ENCODE measurements at places on chromosomes 12 and 14.

- no peak for DNase-seq
Measured at GRCh38 chr14:75987201-75987970, 1.8 kb downstream of the IFT43 start.

GRCh38 chr14:93133464-93133863, 17.7 kb upstream of the ITPK1 start:
- DNase-seq, result peak; percentile 72

GRCh38 chr12:89181271-89181920, 170.9 kb downstream of the DUSP6 start:
- DNase-seq, result peak; percentile 82

DNA sequence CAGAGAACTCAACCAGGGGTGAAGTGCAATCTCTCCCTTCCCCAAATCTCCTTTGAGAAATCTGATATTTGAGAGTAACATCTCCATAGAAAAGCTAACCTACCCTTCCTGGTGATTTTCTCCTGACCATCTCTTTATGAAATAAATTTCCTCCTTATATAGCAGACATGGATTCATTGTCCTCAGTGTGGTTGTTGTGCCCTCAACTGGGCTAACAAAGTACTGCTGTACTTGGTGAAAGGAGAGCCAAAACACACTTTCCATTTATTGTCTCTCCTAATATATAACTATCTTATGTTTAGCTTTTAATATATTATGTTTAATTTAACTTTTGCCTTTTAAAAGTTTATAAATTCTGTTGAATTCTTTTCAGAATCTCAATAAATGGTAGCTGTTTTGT, 65.1 kb upstream of the SLCO1B1 start:
- DNase-seq, result no peak

GRCh38 chr14:71250791-71251190, 343.5 kb downstream of the PCNX1 start:
- no peak for DNase-seq

GRCh38 chr12:5927732-5928516, 17.1 kb downstream of the ANO2 start:
- no peak for DNase-seq

DNA sequence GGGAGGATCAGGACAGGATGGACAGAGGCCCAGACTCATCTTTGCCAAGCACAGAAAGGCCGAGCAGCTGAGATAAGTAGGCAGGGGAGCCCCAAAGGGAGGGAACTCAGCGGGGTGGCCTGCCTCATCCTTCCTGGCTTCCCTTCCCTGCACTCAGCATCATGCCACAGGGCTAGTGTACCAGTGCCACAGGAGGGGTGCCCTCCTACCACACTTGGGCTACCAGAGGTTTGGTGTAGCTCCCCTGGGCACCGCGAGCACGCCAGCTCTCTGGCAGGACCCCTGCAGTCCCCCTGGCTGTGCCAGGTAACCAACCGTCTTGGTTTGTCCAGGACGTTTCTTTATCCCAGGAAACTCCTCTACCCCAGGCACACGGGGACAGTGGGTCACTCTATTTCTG, 123.5 kb downstream of the ESRRB start:
- no peak for DNase-seq

- DNase-seq, result no peak
Measured at GRCh38 chr14:85542623-85543022, 12.7 kb downstream of the FLRT2 start.

DNA sequence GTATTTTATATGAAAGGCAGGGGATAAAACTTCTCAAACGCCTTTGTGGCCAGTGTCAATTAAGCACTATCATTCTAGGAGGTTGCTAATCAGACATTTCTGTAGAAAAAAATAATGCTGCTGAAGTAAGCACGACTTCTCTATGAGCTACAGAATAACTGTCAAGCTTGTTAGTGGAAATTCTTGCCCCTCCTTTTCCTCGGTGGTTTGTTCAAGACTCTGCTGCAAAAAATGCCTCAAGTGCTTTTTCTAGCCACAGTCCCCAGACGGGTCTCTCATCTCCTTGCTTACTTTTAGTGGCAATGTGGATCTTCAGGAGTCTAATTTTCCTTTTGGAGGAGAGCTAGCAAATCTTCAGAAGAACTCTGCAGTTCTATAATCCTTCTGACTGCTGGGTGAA, 452.0 kb downstream of the FUT8 start:
- DNase-seq, result no peak

GRCh38 chr12:123395236-123395635, 11.3 kb downstream of the KMT5A start:
- DNase-seq, result no peak

- DNase-seq, result no peak
Measured at GRCh38 chr14:94040247-94040646, 14.1 kb downstream of the OTUB2 start.

DNA sequence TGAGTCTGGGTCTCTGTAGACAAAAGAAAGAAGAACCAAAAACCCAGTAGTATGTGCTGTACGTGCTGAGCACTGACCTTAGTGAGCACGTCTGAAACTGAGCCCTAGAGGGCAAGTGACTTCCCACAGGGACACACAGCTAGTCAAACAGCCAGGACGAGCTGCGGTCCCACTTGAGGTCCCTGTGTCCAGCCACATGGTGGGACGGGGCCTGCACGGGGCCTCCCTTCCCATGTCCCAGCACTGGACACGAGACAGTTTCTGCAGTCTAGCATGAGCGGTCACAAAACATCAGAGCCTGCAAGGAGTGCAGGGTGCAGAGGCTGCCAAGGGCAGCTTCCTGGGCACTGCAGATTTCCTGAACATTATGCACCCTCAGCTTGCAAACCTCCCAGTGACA, 121.6 kb downstream of the NCOR2 start:
- DNase-seq, result no peak

GRCh38 chr12:38350342-38351174, 34.0 kb downstream of the ALG10B start:
- no peak for DNase-seq

- DNase-seq, result no peak
Measured at GRCh38 chr14:72591391-72591790, 302.5 kb downstream of the DPF3 start.

DNA sequence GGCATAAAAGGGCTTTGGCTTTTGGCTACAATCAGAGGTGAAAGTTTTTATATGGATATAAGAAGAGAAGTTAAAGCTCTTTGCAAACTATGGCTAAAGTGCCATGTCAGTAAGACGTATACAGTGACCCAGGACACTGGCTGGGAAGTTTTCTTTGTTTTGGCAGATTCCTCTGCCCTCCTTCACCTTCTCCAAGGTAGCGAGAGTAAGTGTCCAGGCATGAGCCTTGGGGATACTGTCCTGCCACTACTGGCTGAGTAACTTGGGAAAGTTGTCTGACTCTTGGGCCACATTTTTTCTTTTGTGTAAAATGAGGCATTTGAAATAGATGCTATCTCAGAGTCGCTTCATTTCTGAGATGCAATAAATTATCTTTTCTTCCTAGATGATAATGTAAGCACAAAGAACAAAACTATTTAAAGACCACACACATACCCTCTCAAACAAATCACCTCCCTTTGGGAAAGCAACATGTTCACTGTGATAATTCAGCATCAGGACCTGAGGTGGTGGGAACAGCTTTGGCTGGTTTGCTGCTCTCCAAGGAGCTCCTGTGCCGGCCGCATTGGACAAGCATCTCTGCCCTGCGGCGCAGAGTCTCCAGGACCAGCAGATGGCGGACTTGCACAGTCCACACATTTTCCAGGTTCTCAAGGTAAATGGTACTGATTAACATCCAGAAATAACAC, 106.3 kb downstream of the PTCSC3 start:
- DNase-seq, result peak; percentile 49

GRCh38 chr12:122981036-122981471, 573 bp downstream of the ARL6IP4 start:
- no peak for DNase-seq

DNA sequence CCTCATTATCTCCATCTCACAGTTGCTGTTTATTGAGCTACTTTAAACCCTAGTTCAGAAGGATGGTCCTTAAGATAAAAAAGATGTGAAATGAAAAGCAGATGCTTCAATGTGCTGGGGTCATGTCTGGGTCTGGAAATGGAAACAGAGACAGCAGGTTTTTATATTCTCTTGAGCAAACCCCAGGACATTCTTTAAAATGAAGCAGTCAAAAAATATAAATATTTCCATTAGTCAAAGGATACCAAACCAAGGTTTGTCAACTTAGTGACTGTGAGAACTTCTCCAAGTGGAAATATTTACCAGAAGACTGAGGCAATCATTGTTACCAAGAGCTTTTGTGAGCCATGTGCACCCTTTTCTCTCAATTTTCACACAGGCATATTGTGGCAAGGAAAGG, 102.5 kb upstream of the DIO2 start:
- no peak for DNase-seq

- DNase-seq, result peak; percentile 58
Measured at GRCh38 chr14:75132382-75133086, 5.7 kb upstream of the NEK9 start.

GRCh38 chr14:73142216-73142615, 5.9 kb downstream of the PSEN1 start:
- no peak for DNase-seq

DNA sequence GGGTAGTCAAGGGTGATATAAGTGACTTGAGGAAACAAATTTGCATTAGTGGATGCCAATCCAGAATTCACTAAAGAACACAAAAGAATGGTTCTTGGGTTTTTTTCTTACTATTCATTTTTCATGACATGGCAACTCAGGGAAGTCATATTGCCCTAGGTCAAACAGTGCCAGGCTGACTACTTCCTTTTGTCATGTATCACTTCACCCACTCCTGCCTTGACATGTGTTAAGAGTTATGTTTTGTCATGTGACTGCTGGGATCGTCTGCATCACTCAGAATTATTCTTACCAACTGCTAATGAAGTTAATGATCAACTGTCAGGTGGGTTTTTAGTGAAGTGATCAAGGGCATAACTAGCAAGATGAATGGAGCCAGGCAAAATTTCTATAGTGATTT, 74.2 kb downstream of the PRORP start:
- no peak for DNase-seq

- DNase-seq, result no peak
Measured at GRCh38 chr12:39375206-39375808, 67.6 kb downstream of the KIF21A start.

DNA sequence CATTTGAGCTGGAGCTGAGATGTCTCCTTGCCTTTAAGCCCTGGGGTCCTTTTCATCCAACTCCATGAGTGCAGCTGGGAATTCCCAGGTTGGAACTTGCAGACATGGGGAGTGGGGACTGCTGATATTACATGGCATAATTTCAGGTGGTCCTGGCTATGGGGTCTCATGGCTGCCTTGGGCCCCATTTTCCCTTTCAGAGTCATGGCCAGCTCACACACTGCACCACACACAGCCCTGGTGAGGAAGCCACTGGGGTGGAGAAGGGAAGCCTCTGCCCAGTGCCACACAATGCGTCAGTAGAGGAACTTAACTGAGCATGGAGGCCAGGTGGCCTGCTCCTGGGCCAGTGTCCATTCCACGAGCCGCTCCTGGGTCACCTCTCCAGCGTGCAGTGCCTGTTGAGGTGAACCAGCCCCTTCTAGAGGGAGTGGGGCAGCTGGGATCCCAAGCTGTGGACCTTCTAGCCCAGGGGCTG, 17.3 kb upstream of the KRT86 start:
- no peak for DNase-seq

DNA sequence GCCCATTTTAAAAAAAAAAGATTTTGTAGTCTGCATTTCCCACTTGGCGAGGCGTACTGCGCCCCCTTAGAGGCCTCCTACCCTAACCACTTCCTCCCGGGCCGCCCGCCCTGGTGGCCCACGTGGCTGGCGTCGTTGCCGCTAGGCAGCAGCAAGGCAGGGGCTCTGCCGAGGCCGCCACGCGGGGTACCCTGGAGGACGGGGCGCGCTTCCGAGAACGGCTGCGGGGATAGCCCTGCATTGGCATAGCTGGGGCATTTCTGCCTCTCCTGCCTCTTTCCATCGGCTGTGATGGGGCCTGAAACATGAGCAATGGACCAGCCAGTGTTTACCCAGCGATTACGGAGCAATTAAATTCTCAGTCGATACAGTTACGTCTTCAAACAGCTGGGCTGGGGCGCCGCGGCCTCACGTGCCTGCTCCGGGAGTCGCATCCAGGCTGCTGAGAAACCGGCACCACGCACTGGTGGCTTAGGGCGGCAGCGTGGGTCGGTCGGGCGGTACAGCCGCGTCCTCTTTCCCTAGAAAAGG, 38.0 kb downstream of the IQSEC3 start:
- no peak for DNase-seq

DNA sequence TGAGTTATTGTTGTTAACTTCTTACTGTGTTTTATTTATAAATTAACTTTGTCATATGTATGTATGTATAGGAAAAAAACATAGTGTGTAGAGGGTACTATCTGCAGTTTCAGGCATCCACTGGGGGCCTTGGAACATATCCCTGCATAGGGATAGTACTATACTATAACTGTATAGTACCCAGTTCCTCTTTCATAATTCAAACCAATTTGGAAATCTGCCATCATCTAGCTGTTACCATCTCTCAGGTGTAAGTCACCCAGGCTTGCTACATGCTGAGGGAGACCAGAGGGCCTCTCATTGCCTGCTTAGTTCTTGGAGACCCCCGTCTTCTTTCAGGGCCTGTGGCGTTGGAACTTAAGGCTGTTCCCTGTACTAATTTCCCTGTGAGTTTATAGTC, 12.9 kb upstream of the DCD start:
- no peak for DNase-seq

DNA sequence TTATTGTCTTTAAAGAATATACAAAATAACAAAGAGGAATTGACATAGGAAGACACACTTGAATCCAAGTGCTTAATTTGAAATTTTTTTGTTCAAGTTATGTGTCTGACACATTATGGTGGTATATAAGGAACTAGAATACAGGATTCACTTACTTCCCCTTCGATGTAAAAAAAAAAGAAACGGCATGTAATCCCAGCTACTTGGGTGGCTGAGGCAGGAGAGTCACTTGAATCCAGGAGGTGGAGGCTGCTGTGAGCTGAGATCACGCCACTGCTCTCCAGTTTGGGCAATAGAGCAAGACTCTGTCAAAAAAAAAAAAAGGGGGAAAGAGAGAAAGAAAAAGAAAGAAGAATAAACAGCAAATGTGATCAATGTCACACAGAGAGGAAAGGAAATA, 8.9 kb downstream of the CLEC12A start:
- no peak for DNase-seq

GRCh38 chr14:85934886-85935254, 404.9 kb downstream of the FLRT2 start:
- no peak for DNase-seq

GRCh38 chr12:85441741-85442140, 161.7 kb downstream of the ALX1 start:
- DNase-seq, result peak; percentile 17

GRCh38 chr14:81067156-81067555, 111.7 kb downstream of the TSHR start:
- DNase-seq, result no peak

- DNase-seq, result no peak
Measured at GRCh38 chr12:42730291-42730690, 140.7 kb upstream of the PRICKLE1 start.

GRCh38 chr12:39627914-39628313, 8.3 kb upstream of the ABCD2 start:
- no peak for DNase-seq
